AG08395 (cell line): ENCODE measurements at places on chromosomes 2 and 18.

DNA sequence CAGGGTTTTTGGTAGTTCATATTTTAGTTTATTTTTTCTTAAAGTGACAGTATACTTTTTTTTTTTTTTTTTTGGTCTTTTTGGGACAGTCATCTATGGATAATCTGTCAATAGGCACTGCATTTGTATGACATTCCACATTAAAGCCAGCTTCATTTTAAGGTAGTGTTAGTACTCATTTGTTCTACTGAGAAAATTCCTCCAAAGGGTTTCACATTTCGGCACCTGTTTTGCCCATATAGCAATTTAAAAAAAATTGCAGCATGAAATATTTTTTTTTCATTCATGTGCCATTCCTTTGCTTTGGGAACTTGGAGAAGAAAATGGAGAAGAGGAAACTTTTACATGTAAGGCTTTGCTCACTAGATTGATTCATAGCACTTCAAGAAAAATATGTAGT is 276.3 kb upstream of the TCF4 start:
- no peak for DNase-seq

- no peak for DNase-seq
These were observed 35.0 kb downstream of the RPL37A start for GRCh38 chr2:216533609-216534008.

DNA sequence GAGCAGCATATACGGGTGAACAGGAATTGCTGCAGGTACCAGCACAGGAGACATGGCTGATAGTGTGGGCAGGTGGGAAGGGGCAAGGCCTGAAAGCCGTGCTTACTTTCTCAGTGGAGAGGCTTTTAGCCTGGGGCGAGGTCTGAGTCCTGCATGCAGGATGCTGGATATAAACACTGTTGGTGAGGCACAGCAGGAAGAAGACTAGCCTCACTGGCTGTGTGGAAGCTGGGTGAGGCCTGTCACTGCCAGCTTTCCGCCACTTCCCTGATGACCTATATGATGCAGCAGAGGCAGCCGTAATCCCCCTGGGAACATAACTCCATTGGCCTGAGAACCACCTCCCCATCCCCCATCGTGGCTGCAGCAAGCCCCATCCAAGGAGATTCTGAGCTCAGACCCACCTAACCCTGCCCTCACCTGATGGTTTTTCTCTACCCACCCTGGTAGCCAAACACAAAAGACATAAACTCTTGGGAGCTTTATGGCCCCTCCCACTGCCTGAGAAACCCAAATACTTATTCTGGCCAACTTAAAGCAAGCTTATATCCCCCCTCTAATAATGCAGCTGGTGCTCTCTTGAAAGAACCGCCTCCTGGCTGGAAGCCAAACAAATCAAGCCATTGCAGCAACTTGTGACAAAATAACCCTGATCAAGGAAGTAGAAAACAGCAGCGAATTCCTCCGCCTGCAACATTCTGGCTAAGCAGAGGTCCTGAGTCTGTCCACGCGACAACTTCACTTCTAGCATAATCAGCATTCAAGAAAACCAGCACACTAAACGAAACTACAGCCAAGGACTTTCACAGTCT is 54.6 kb upstream of the DSC1 start:
- DNase-seq = no peak

- DNase-seq = no peak
These were observed 417.7 kb upstream of the SLC14A2 start for GRCh38 chr18:45197526-45197970.

GRCh38 chr2:232540441-232541041 is 1.0 kb downstream of the CHRNG start:
- no peak for DNase-seq

DNA sequence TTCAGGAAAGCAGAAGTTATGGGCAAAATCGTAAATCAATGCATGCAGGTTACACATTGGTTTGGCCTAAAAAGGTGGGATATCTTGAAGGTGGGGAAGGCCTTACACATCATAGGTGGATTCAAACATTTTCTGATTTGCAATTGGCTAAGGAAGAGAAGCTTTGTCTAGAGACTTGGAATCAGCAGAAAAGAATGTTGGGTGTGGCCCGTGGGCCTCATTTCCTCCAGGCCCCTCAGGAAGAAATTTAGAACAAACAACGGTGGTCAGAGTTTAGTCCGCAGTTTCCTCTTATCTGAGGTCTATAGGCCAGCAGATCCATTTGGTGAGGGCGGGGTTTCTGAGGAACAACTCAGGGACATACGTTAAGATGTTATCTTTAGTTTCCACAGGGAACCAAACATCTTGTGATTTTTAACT is 50.9 kb upstream of the AFF3 start:
- no peak for DNase-seq

GRCh38 chr2:119786295-119786694 is 26.6 kb downstream of the PTPN4 start:
- DNase-seq = peak; percentile 4

GRCh38 chr2:201127570-201127969 is 11.6 kb downstream of the CFLAR start:
- DNase-seq = peak; percentile 80

DNA sequence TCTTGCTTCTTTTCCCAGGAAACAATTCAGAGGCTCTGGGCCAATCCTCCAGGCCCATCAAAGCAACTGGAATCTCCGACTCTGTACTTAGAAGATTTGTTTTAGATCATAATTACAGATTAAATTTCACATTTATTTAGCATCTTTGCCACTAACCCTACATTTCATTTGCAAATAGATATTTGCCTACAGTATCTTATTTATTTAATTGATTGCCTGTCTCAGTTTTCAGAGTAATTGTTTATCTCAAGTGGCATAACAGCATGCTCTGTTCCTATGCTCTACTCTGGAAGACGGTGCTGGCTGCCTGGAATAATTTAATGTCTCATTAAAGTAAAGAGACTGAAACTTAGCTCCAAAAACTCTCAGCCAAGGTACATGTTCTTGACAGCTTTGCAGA is 213.4 kb downstream of the HNMT start:
- no peak for DNase-seq

DNA sequence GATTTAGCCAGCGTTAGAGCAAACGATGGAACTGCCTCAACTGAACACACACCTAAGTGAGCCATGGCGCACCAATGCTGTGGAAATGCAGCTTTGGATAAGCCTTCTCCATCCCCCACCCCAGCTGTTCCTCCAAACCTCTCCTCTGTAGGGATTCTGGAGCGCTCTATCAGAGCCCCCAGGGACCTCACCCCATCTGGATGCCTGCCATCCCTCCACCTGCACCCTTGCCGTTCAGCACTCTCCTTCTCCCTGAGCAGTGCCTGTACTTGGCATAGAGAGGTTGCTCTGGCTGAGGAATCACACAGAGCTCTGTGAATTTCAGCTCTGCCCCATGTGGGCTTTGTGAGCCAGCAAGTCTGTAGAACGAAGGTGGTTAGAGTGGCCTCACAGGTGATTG is 42.8 kb upstream of the INHBB start:
- DNase-seq = no peak

GRCh38 chr2:7987992-7988391 is 693.9 kb upstream of the ID2 start:
- no peak for DNase-seq

- no peak for DNase-seq
These were observed 357.6 kb upstream of the CWC22 start for GRCh38 chr2:180364719-180365118.

DNA sequence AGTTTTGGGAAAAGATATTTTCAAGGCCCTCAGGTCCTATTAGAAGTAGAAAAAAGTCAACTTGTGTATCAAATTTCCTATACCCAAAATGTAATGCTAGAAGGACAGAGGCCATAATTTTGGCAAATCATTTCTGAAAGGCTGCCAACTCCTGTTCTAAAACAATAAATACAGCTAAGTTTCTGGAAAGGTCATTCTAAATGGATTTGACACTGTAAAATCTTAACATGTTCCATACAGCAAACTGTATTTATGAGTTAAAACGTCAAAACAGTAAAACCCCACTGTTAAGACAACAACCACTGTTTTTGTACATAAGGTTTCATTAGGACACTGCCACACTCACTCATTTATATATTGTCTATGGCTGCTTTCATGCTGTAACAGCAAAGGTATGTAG is 9.7 kb downstream of the FAM98A start:
- no peak for DNase-seq

GRCh38 chr2:11578081-11578948 is 44.5 kb downstream of the GREB1 start:
- DNase-seq = no peak

- no peak for DNase-seq
These were observed 364.8 kb downstream of the SOCS6 start for GRCh38 chr18:70653671-70654070.

DNA sequence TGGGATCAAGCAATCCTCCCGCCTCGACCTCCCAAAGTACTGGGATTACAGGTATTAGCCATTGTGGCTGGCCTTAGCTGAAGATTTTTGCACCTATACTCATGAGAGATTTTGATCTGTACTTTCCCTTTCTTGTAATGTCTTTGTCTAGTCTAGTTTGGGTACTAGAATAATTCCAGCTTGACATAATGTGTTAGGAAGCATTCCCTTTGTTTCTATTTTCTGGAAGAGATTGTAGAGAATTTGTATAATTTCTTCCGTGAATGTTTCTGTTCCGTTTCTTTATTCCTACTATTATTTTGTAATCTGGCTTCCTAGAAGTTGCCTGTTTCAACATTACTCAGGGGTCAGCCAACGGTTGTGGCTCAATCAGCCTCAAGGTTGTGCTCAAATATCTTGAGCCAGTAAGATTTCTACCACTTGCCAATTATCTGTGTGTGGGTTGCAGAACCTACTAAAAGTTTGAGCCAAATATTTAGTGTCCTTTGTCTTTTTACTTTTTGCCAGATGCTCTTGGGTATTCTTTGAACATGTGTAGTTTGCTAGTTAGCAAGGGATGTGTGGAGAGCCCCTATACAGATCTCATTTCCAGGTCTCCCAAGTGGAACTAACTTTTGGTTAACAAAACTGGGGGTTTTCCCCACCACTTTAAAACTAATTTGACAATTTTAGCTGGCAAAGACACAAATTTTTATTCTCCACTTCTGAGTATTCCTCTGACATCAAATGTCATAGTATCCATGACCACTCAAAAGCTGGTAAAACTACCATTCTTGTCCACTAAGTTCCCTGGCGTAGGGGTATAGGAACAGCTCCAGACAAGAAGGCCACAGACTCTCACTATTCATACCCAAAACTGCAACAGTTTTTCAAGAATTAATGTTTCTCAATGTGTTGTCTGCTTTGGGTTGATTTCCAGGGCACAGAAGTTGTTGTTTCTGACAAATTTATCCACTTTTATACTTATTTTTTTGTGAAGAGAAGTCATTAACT is 42.8 kb upstream of the BAZ2B start:
- peak; percentile 12 for DNase-seq

DNA sequence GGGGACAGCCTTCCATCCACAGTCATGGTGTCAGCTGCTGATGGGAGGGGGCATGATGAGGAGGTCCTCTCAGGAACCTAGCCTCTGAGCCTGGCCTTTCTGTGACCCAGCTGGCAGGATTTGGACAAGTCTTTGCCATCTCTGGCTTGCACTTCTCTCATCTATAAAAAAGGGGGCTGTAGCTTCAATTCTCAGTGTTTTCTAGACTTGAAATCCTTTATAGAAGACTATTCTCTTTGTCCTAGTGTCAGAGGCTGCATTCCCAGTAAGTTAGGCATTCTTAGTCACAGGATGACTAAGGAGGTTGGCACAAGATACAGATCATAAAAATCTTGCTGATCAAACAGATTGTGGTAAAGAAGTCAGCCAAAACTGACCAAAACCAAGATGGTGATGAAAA is 958.5 kb downstream of the CNTNAP5 start:
- peak; percentile 14 for DNase-seq

- DNase-seq = no peak
These were observed 145.9 kb downstream of the GFPT1 start for GRCh38 chr2:69241093-69241492.

- DNase-seq = no peak
These were observed 49.1 kb downstream of the GTF3C3 start for GRCh38 chr2:196750291-196750923.

- peak; percentile 28 for DNase-seq
These were observed 540.1 kb downstream of the NRXN1 start for GRCh38 chr2:50491541-50492476.

DNA sequence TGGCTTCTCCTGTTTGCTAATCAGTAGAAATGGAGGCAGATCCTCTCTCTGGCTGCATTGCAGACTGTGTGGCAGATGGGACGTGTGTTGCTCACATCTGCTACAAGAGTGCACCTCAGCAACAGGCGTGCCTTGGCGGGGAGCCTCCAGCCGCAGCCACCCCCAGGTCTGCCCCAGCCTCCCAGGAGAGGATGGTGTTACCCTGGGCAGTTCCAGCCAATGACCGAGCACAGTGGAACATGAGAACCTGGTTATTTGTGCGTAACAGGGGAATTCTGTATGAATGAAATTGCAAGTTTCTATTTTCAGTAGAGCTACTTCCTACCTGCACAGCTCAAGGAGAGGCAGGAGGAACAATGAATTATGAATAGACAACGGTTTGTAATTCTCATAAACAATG is 130.6 kb upstream of the CBLN2 start:
- DNase-seq = no peak

DNA sequence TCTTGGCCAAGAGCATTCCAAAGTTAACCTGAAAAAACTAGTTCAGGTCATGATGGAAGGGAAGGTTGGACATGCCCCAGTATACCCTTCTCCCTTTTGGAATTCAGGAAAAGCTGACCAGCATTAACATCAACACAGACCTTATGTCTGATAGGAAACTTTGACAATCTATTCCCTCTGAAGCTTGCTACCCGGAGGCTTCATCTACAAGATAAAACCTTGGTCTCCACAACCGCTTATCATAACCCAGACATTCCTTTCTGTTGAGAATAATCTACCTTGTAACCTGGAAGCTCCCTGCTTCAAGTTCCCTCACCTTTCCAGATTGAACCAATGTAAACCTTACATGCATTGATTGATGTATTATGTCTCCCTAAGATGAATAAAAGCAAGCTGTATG is 24.7 kb upstream of the IL37 start:
- no peak for DNase-seq

- DNase-seq = no peak
These were observed 756.0 kb upstream of the LRATD1 start for GRCh38 chr2:13876491-13877037.

DNA sequence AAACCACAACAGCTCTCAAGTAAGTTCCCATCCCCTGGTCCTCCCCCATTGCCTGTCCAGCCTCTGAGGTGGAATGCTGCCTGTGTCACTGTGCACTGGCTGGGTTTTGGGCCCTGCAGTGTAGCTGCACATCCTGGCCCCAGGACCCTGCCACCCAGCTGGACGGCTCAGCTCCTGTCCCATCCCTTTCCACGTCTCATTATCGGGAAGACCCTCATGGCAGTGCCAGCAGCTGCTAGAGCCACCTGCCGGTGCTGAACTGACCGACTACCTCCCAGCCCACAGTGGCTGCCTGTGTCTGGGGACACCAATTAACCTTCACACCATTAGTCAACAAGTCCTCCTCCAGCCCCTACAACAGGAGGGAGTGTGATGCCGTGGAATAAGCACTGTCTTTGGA is 31.9 kb downstream of the ADCY3 start:
- DNase-seq = no peak

DNA sequence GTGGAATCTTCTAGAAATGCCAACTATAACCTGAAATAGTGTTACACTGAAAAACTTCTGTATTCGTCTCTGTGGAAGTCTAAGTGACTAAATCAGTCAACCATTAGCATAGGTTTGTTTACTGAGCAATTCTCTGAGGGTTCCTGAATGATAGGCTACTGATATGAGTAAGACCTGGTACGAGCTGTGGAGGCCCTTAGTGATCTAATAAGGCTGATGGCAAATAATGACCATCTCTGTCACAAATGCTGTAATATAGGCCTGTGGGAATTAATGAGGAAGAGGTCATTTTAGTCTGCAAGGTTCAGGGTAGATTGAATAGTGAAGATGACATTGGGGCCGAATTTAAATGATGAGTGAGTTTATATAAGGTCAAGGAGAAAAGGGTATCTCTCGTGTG is 82.5 kb downstream of the MGAT5 start:
- DNase-seq = no peak

GRCh38 chr2:100893392-100894104 is 73.6 kb downstream of the NPAS2 start:
- DNase-seq = no peak
